Activated B cell treated with CpG ODN at 0.5 μM for 24 hours (primary cell): ENCODE measurements at places on chromosomes 13 and 19. TPM values are rescaled to one million over a fixed set of nuclear protein-coding genes. Genes with fewer than 3 reads are reported as not detected.

ZNF560 gene
- 0.15 TPM in 1 of 2 replicates, not detected in the other for total RNA-seq

FOXO1 gene
- 47.5 and 50.4 TPM in 2 replicates for total RNA-seq

ZNF254 gene
- 21.5 and 28.8 TPM in 2 replicates for total RNA-seq

GRCh38 chr13:110949116-110949515, 34.2 kb upstream of the ANKRD10 start:
- H3K4me3 ChIP-seq, result no peak overlapping the region
- peaks cover 7% of the 10 kb centered on the region for H3K4me1 ChIP-seq
- H3K36me3 ChIP-seq, result no peaks in the 10 kb centered on the region
- DNase-seq, result no peak
- H3K27me3 ChIP-seq, result no peaks in the 10 kb centered on the region
- H3K27ac ChIP-seq, result no peak overlapping the region

- H3K27me3 ChIP-seq, result no peaks in the 10 kb centered on the region
- peak overlapping the region; percentile 64 for H3K4me3 ChIP-seq
- peak overlapping the region; percentile 59 for H3K27ac ChIP-seq
Observed at GRCh38 chr19:3665681-3666544, 34.4 kb downstream of the PIP5K1C start.

GRCh38 chr13:45773236-45773635, 71.1 kb downstream of the CBY2 start:
- H3K27ac ChIP-seq, result no peak overlapping the region
- H3K4me1 ChIP-seq, result no peaks in the 10 kb centered on the region
- no peaks in the 10 kb centered on the region for H3K36me3 ChIP-seq
- H3K4me3 ChIP-seq, result no peak overlapping the region
- H3K27me3 ChIP-seq, result peaks cover 5% of the 10 kb centered on the region

DNA sequence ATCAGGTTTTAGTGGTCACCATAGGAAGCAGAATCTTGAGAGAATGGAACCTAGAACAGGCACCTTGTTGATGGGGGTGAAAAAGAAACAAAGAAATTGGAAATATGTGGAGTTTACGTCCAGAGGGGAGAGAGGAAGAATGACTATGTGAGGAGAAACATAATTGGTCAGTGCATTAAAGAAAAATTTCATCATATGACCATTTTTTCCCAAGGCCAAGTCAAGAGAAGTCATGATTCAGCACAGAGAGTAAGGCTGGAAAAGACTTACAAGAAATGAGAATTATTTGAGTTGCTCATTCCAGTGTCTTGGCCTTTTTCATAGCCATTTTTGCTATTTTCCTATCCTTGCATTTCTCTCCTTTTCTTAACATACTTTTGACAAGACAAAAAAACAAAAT, 421.7 kb downstream of the EFNB2 start:
- no peaks in the 10 kb centered on the region for H3K27me3 ChIP-seq
- H3K27ac ChIP-seq, result no peak overlapping the region
- no peak overlapping the region for H3K4me3 ChIP-seq
- H3K4me1 ChIP-seq, result no peaks in the 10 kb centered on the region
- no peak for DNase-seq
- H3K36me3 ChIP-seq, result no peaks in the 10 kb centered on the region

- H3K27me3 ChIP-seq, result peaks cover 39% of the 10 kb centered on the region
- no peak overlapping the region for H3K27ac ChIP-seq
- DNase-seq, result no peak
Observed at GRCh38 chr19:41225238-41226052, 6.4 kb downstream of the AXL start.

GRCh38 chr19:46841458-46842083, 9.1 kb downstream of the AP2S1 start:
- H3K27ac ChIP-seq, result no peak overlapping the region
- H3K27me3 ChIP-seq, result no peaks in the 10 kb centered on the region
- no peak overlapping the region for H3K4me3 ChIP-seq
- no peak for DNase-seq
- H3K36me3 ChIP-seq, result peaks cover 50% of the 10 kb centered on the region

GRCh38 chr19:15379999-15380647, 536 bp upstream of the AKAP8 start:
- H3K4me3 ChIP-seq, result peak overlapping the region; percentile 100
- H3K36me3 ChIP-seq, result peaks cover 15% of the 10 kb centered on the region
- H3K4me1 ChIP-seq, result peaks cover 39% of the 10 kb centered on the region
- H3K27me3 ChIP-seq, result no peaks in the 10 kb centered on the region
- DNase-seq, result no peak

DNA sequence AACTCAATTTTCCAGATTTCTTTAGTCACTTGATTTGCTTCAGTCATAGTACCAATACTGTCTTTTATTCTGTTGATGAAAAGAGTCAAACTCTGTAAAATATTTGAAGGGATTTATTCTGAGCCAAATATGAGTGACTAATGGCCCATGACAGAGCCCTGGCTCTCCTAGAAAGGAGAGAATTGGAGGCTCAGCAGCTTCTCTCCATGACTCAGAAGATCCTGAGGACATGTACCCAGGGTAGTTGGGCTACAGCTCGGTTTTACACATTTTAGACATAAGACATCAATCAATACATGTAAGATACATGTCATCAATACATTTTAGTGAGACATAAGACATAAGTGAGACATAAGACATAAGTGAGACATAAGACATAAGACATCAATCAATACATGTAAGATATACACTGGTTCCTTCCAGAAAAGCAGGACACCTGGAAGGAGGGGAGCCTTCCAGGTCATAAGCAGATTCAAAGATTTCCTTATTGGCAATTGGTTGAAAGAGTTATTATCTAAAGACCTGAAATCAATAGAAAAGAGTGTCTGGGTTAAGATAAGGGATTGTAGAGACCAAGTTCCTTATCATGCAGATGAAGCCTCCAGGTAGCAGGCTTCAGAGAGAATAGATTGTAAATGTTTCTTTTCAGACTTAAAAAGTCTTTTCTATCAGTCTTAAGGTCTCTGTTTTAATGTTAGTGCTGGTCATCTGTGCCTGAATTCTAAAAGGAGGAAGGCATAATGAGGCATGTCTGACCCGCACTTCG, 179.8 kb upstream of the RFC3 start:
- H3K36me3 ChIP-seq, result no peaks in the 10 kb centered on the region
- no peak overlapping the region for H3K27ac ChIP-seq
- no peak for DNase-seq

- peaks cover 54% of the 10 kb centered on the region for H3K4me1 ChIP-seq
- peak overlapping the region; percentile 95 for H3K27ac ChIP-seq
- peaks cover 16% of the 10 kb centered on the region for H3K36me3 ChIP-seq
- H3K27me3 ChIP-seq, result no peaks in the 10 kb centered on the region
- peak; percentile 74 for DNase-seq
Observed at GRCh38 chr19:18304458-18305310, 18.2 kb downstream of the LSM4 start.

DNA sequence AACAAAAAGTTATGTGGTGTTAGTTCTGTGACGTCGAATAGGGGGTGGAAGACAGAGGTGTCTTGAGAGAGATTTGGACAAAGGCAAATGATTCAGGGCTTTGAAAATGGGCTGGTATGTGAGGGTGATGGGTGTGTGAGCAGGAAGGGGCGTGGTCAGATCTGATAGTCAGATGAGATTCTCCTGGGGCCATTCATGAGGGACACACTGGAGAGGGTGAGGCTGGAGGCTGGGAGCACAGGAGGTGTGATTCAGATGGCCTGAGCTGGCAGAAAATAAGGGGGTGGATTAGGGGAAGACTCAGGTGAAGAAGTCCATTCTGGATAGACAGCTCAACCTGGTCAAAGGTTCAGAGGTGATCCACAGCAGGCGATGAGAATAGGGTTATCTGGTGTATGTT, 28.0 kb downstream of the CYP4F22 start:
- no peak overlapping the region for H3K4me3 ChIP-seq
- H3K36me3 ChIP-seq, result no peaks in the 10 kb centered on the region

GRCh38 chr13:51044023-51044665, 66.9 kb downstream of the C13orf42 start:
- H3K36me3 ChIP-seq, result no peaks in the 10 kb centered on the region
- no peak overlapping the region for H3K27ac ChIP-seq
- H3K4me1 ChIP-seq, result no peaks in the 10 kb centered on the region

GRCh38 chr19:9054765-9055164, 32.1 kb upstream of the OR1M1 start:
- H3K27ac ChIP-seq, result no peak overlapping the region
- DNase-seq, result no peak
- no peaks in the 10 kb centered on the region for H3K36me3 ChIP-seq
- H3K27me3 ChIP-seq, result no peaks in the 10 kb centered on the region

GRCh38 chr19:15452111-15453047, 2.6 kb upstream of the WIZ start:
- no peak for DNase-seq
- no peaks in the 10 kb centered on the region for H3K27me3 ChIP-seq
- H3K4me3 ChIP-seq, result no peak overlapping the region
- H3K36me3 ChIP-seq, result peaks cover 43% of the 10 kb centered on the region

- H3K36me3 ChIP-seq, result no peaks in the 10 kb centered on the region
- no peak for DNase-seq
- no peak overlapping the region for H3K4me3 ChIP-seq
- no peak overlapping the region for H3K27ac ChIP-seq
- peaks cover 41% of the 10 kb centered on the region for H3K27me3 ChIP-seq
- H3K4me1 ChIP-seq, result peaks cover 14% of the 10 kb centered on the region
Observed at GRCh38 chr13:25375727-25376358, 4.1 kb downstream of the ATP8A2 start.

- H3K27ac ChIP-seq, result no peak overlapping the region
- no peak for DNase-seq
- H3K4me3 ChIP-seq, result no peak overlapping the region
- H3K36me3 ChIP-seq, result peaks cover 11% of the 10 kb centered on the region
Observed at GRCh38 chr19:23804676-23805075, 46.0 kb upstream of the ZNF681 start.

DNA sequence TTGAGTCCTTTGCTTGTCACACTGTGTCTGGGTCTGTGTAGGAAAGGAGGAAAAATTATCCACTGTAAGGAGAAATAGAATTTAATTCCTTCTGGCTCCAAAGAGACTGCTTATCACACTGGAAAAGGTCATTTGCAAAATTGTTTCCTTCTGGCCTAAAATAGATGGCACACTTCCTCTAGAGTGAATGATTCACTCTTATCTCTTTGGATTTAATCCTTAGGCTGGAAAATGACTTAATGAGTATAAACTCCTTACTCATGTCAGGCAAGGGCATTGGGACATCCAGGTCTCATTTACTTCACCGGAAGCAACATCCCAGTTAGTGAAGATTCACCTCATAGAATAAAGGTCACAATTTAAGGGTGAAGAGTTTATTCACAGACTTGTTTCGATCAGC, 293.6 kb downstream of the OXGR1 start:
- no peak overlapping the region for H3K27ac ChIP-seq
- H3K4me3 ChIP-seq, result no peak overlapping the region
- DNase-seq, result no peak

- peaks cover 28% of the 10 kb centered on the region for H3K36me3 ChIP-seq
- H3K4me3 ChIP-seq, result peak overlapping the region; percentile 76
- peak; percentile 79 for DNase-seq
- no peaks in the 10 kb centered on the region for H3K27me3 ChIP-seq
- H3K27ac ChIP-seq, result peak overlapping the region; percentile 94
Observed at GRCh38 chr19:17522988-17523872, 11.8 kb downstream of the PGLS start.

DNA sequence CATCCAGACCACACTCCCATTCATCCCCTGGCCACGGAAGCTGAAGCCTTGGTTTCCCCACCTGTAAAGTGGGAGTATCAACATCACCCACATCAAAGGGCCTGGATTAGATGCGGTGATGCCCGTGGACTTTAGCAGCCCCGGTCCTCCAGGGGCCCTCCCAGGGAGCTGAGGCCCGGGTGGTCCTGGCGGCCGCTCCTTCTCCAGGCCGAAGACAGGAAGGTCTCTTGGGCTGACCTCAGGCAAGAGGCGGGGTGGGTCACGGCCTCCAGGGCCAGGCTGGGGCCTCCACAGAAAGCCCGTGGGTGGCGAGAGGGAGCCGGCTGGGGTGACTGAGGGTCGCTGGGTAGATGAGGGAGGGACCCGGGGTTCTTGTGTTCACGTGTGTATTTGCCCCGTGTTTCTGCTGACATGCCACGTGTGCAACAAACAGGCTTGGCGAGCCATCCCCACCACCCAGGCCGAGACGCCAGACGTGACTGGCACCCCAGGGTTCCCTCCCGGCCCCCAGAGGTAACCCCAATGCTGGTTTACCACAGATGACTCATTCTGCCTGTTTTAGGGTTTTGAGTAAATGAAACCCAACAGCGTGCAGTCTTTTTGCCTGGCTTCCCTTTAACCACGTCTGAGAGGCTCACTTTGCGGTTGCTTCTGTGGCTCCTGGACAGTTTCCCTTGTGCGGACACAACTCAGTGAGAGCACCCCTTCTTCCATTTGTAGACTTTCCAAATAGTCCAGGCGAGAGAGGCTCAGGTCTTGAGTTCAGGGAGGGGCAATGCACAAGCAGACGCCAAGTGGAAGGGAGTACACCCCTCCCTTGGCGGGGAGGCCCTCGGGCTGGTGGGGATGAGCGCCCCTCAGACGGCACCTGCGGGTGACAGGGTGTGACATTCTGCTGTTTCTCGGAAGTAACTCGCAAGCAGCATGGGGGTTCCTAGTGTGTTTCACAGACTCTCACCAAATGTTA, 42.9 kb downstream of the C13orf46 start:
- H3K27me3 ChIP-seq, result peaks cover 17% of the 10 kb centered on the region
- H3K36me3 ChIP-seq, result no peaks in the 10 kb centered on the region
- H3K27ac ChIP-seq, result no peak overlapping the region
- peaks cover 1% of the 10 kb centered on the region for H3K4me1 ChIP-seq
- H3K4me3 ChIP-seq, result no peak overlapping the region

GRCh38 chr13:49596221-49596620, 10.9 kb upstream of the RCBTB1 start:
- no peaks in the 10 kb centered on the region for H3K36me3 ChIP-seq
- no peak overlapping the region for H3K4me3 ChIP-seq
- H3K4me1 ChIP-seq, result no peaks in the 10 kb centered on the region
